ENCODE measurements at places on chromosomes 12 and 14. TPM values are rescaled to one million over a fixed set of nuclear protein-coding genes. Genes with fewer than 3 reads are reported as not detected.

BDKRB1 gene
- total RNA-seq: not detected

ADAMTS20 gene
- total RNA-seq: 1.1 TPM

KLHDC1 gene
- total RNA-seq: 0.44 TPM

MGST1 gene
- total RNA-seq: 203 TPM
